ENCODE measurements at places on chromosomes 7 and 10.

DNA sequence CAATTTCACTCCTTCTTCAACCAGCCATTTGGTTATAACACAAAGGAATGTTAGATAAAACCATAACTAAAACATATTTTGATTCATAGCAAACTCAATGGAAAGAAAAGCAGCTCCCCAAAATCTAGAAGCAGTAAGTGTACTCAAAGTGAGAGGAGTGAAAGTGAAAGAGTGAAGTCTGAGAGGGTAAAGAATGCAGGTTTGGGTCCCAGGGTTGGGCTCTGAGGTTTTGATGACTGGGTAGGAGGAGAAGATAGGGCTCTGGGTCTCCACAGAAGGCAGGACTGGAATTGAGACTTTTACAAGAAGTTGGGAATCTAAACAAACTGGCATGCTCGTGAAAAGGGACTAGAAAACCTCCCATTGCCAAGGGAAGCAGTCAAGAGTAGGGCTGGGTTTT is 85.4 kb upstream of the RSU1 start:
- no peak for DNase-seq

GRCh38 chr10:69994262-69994661 is 58.4 kb upstream of the MACROH2A2 start:
- DNase-seq, result peak; percentile 1

DNA sequence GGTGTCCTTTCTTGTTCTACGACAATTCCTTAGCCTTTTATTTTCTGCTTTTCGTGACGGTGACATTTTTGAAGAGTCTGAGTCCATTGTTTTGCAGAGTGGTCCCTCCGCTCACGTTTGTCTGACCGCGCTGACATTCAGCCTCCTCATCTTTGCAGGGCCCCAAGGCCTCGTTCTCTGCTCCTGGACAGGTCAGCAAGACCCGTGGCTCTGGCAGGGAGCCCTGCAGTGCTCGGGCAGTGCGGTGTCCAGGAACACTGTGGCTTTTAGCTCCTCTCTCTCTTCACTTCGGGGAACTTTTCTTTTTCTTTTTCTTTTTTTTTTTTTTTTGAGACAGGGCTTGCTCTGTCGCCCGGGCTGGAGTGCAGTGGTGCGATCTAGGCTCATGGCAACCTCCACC is 142.5 kb downstream of the DNAJB6 start:
- DNase-seq, result no peak

GRCh38 chr7:131131012-131131745 is 196.5 kb upstream of the MKLN1 start:
- DNase-seq, result no peak

DNA sequence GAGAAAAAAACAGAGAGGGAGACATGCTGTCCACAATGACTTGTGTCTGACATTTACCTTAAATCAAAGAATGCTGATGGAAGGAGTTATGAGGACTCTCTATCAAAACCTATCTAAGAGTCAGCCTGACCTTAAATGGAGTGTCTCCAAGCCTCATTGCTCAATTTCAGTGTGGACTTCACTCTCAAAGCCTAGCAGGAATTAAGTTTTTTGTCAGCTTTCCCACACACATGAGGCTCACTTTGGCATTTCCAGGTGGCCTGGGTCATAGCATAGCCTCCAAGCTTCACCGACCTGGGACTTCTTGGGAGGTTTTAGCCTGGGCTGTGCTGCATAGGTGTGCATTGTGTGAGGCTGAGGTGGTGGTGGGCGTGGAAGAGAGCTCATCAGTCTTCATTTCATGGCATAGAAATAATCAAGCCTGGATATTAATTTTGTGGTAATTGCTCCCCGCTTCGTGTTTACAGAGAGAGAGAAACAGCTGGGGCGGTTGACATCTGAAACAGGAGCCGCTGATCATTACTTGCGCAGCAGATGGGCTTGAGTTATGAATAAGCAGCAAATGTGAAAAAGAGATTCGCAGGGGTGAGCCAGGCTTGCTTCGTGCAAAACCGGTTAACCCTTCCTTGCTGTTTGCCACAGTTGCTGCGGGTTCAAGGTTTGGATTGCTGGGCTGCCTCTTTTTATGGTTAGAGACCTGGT is 647.8 kb downstream of the INHBA start:
- peak; percentile 96 for DNase-seq

DNA sequence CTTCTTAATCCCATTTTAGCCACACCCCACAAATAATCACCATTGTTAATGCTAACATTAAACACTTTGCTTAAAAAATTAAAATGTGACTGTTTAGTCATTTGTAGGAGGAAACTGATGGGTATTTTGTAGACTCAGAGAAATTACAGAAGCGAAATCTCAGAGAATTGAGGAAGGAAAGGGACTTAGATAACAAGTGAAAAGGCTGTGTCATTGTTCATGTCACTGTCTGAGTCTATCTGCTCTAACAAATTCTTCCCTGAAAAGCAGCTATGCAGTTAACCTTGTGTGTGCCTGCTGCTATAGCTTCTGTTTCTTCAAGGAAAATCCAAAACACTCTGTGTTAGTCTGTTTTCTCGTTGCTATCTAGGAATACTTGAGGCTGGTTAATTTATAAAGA is 40.9 kb upstream of the PLXDC2 start:
- DNase-seq, result no peak
